ENCODE measurements at places on chromosomes 11 and 22.

DNA sequence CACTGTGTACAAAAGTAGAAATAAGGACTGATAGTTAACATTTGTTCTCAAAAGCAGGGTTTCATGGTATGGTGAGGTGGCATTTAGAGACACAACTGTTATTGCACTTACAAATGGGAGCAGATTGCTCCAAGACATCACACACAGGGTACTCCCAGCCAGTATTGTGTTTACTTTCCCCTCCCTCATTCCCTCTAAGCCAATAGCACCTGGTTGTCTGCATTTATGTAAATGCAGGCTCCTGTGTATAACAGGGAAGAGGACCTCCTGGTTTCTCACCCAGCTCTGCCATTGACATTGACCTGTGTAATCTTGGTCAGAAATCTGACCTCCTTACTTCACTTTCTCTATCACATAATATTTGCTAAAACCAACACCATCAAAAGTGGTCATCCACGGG is 154.4 kb downstream of the NAV2 start:
- DNase-seq = no peak

GRCh38 chr11:118914178-118914918 is 11.4 kb downstream of the BCL9L start:
- peak; percentile 87 for DNase-seq

GRCh38 chr11:119759747-119760412 is 30.9 kb upstream of the NECTIN1 start:
- no peak for DNase-seq

DNA sequence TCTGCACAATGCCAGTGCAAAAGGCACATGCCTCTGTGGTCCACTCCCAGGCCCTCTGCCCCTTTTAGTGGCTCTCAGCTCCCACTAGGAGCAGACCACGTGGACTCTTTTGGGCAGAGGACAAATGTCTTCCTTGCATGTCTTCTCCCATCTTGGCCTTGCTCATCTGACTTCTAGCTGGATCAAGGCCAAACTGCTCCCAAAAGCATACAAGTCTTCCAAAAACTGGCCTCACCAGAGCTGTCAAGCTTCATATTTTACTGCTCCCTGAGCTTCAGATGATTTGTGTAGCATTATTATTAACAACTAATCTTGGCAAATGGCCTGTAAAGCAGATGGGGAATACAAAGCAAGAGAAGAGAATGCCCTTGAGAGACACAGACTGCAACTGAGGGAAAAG is 6.9 kb downstream of the SMPD1 start:
- DNase-seq = no peak

DNA sequence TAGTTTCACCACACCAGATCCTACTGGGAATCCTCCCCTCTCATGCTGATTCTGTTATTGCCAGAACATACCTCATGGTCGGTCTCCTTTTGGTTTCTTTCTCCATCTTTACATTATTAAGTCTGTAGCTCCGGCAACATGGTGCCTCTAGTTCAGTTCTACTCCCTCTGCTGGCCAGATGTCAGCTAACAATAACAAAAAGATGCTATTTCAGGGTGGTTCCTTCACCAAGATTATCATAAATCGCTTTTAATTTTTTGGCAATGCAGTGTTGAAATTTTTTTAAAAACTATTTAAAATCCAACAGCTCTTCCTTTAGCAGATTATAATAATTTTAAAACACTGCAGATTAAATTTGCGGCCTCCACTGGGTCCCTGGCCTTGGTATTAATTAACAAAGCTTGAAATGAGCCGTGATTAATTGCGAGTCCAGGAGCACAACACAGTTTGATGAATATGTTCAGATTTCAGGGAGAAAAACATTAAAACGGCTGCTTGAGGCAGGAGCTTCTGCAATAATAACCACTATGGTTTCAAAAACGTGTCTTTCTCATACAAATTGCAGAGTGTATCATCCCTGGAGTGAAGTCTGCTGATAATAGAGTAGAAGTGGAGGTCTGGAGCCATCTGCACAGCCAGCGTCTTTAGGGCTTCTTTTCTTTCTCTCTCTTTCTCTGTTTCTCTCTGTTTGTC is 492.9 kb upstream of the KIRREL3 start:
- DNase-seq = peak; percentile 58

DNA sequence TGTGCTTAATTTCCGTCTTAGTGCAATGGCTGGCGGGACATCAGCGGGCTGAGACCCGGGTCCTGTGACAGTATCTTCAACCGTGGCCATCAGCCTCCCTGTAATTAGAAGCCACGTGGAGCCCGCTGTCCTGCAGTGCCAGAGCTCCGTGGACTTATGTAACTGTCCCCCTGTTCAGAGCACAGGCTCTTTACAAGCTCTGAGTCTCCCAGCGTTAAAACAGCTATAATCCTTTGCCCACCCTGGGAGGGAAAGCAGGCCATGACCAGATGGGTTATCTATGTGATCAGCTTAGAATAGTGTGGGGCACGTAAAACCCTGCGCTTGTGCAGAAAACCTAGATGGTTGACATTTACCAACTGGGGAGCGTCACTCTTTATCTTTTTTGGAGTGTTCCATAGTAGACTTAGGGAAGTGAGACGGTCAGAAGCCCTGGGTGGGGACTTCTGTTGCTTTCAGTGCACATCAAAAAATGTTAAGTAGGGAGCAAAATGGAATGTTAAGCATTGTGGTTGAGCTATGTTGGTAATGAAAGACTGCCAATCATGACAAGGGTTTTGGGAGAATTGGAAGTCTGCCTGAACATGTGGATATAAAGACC is 103.5 kb upstream of the CADM1 start:
- DNase-seq = no peak

DNA sequence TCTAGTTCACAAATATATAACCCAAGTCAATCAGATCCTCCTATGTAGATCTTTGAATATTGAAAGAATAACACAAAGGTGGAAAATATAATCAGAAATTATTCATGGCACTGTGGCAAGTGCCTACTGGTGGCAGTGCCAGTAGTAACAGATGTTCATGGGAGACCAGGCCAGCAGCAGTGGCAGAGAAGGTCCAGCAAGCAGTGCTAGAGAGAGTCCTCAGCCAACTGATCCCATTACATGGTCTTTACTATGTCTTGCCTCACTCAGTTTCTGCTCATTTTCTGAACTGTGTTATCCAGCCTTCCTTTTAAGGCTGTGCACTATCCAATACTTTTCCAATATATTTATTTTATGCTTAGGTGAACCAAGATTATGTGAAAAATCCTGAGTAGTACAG is 124.9 kb downstream of the MRTFA start:
- no peak for DNase-seq

GRCh38 chr22:49616356-49617231 is 211.1 kb downstream of the BRD1 start:
- DNase-seq = no peak

DNA sequence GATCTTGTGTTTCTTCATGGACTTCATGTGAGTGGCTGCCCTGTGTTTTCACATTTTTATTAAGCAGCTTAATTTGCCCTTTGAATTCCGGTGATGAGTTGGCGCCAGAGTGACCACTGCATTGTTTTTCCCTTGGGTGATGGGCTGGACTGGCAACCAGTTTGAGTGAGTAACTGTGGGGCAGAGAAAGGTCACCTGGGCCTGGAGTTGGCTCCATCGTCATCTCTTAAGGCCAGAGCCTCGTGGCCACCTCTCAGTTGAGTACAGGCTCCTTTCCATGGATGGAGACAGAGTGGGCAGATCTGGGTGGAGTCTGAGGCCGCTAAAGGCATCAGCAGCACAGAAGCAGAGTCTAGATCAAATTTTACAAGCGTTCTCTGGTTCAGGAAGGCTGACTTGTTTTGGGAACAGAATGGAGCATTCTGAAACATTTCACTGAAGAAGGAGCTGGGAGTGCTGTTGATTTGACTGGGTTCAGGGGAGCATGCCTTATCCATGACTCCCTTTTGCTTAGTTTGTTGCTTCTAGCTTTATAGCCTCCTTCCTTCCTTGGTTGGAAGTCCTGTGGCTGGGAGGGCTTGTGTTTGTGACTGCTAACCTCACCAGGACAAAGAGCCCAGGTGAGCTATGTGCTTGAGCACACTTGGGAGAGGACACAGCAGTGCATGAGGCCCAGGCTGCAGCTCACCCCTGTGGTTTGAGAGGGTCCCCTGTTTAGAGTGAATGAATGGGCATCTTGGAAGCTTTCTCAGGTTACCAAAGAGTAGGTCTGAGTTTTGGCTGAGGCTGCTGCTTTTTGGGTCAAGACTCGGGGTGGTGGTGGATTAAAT is 7.8 kb downstream of the BCR start:
- no peak for DNase-seq

DNA sequence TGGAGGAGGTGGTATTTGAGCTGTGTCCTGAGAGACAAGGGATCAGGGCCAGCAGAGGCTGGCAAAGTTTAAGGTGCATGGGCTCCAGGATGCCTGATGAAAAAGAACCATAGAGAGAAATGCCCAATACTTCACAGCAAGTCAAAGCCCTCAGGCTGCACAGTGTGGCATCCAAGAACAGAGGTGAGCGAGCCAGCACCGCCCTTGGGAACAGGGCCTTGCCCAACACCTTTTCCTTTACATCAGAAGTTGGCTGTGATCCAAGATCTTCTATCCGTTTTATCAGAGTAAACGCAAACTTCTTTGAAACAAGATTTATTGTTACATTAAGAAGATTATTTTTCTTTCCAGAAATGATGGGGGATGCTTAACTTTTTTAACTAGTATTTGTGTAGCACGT is 1.4 kb downstream of the B3GNT6 start:
- DNase-seq = peak; percentile 89

- no peak for DNase-seq
Observed at GRCh38 chr11:19703211-19703610, 9.4 kb upstream of the NAV2 start.

All from HT-29 (cell line).